ENCODE measurements at places on chromosomes 1 and 21. TPM values are rescaled to one million over a fixed set of nuclear protein-coding genes. Genes with fewer than 3 reads are reported as not detected.

Gene NFASC
- total RNA-seq = 1.6 TPM

Gene DOCK7
- 40.6 TPM for total RNA-seq

Gene BRINP3
- not detected for total RNA-seq

Gene PTPRU
- total RNA-seq = 80.4 TPM

Gene PDC
- not detected for total RNA-seq

Gene B3GALT2
- total RNA-seq = not detected

Gene KCNJ9
- not detected for total RNA-seq

Gene PGLYRP3
- not detected for total RNA-seq

Gene GPR3
- total RNA-seq = 1.6 TPM

Gene KLF17
- not detected for total RNA-seq

Gene KRTAP12-2
- total RNA-seq = not detected

Measured in kidney epithelial cell (primary cell).